ENCODE measurements at places on chromosomes 4 and X.

- DNase-seq, result no peak
Observed at GRCh38 chr4:138452826-138453225, 210.7 kb upstream of the SLC7A11 start.

- no peak for DNase-seq
Observed at GRCh38 chr4:123767806-123768205, 371.2 kb downstream of the SPRY1 start.

DNA sequence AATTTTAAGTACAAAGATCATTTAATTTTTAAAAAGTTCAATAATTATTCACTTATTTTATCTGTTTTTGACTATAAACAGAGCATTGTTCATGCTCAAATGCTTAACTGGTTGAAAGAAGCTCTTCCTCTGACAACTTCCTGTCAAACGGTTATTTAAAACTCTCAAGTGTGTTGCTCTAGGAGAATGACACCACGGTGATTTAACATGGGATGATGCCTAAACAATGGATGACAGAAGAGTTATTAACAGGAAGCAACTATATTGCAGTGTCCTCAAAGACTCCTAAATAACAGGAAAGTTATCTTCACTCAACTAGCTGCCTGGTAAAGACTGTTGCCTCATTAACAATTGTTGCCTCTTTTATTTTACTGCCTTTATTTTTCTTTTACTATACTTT, 509.6 kb downstream of the PACRGL start:
- no peak for DNase-seq

DNA sequence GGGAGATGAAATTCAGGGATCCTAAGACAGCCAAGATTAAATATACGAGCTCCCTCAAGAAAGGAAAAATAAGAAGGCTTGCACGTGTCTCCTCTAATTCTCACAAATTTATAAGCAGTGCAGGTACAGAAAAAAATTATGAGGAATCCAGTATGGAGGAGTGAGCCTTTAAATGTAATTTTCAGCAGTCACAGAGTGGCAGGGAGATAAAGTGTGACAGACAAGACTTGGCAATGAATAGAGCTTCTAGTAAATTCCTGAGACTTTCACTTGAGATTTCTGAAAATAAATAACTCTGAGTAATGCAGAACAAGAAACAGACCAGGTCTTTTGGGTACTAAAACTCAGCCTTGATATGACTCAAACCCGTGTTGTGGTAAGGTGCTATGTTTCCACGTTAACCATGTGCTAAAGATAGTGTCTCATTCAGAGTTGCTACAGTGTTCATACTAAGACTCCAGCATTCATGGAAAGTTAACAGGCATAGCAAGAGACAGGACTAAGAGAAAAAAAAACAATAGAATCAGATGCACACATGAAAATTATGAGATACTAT, 119.8 kb downstream of the SPOCK3 start:
- DNase-seq, result no peak

DNA sequence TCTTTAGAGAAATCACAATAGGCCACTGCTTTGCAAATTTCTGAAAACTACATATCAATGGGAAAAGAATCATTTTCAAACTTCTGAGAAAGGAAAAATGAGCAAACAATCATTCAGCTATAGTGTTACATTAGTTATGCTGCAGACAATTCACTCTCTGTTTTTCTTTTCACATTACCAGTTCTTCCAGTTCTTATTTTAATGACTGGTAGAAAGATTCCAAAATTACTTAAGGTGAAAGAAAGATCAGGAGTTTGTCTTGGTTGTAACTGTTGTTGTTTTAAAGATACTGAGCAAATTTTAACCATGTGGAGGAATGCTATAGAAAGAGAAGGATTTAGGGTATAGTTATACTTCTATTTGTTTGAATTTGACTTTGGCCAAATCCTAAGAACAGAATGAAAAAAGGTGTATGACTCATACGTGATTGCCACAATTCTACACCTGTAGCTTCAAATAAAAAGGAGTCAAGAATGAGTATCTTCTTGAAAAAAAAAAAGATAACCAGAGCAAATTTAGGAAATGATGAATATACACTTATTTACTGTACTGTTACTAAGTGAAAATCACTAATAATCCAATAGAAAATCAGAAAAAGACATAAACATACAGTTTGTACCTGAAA, 21.0 kb upstream of the RASGEF1B start:
- DNase-seq, result no peak

DNA sequence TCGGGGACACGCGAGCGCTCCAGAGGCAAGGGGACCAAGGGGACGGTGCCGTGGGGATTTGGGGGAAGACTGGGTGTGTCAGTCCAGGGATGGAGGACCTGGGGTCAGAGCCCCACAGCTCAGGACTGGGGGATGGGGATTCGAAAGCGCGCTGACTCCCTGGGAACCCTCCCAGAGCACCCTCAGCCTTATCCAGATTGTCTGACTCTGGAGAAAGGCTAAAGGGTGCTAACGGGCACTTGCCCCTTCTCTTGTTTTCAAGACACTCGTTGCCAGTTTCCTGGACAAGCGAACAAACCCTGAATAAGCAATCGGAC, 1.1 kb downstream of the DOCK11 start:
- no peak for DNase-seq

DNA sequence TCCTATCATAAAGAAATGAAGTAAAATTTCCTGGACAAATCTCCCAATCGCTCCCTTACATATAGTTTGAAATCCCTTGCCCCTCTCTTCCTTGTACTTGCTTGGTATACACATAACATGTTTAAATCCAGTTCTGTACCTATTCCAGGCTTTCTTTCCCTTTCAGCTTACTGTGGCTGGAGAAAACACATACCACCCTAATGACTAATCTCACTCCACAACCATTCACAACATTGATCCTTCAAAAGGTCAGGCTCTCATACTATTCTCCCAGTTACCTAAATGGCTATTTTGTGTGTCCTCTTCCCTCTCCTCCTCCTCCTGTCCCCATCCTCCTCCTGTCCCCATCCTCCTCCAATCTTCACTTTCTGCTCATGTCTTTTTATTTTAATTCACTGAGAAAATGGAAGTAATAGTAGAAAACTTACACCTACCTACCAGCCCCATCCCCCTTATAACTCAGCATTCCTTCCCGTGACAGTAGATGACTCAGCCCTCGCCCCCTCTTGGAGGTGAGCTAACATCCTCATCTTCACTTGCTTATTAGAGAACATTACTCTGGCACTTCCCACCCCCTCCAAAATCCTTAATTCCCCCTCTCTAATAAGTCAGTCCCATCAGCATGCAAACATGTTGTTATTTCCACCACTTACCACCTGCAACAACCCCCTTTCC, 77.5 kb downstream of the IL15 start:
- DNase-seq, result no peak

DNA sequence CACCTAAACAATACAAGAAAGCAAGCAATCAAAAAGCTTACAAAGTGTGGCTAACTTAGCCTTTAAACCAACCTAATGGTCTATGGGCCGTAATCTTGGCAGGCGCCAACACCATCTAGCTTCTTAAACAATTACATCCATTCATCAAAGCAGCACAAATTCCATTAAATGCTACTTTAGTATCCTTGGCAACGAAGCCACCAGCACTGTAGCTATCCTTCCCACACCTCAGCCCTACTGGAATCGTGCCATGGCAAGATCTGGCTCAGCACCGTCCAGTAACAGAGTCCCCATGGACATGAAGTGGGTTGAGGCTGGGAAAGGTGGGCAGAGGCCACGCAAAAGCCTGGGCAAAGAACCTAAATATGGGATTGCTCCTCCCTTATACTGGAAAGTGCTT, 91.6 kb upstream of the MAP3K15 start:
- no peak for DNase-seq

GRCh38 chr4:78721747-78722146, 54.4 kb upstream of the BMP2K start:
- DNase-seq, result no peak

GRCh38 chrX:18410038-18410437, 15.4 kb upstream of the CDKL5 start:
- peak; percentile 28 for DNase-seq

DNA sequence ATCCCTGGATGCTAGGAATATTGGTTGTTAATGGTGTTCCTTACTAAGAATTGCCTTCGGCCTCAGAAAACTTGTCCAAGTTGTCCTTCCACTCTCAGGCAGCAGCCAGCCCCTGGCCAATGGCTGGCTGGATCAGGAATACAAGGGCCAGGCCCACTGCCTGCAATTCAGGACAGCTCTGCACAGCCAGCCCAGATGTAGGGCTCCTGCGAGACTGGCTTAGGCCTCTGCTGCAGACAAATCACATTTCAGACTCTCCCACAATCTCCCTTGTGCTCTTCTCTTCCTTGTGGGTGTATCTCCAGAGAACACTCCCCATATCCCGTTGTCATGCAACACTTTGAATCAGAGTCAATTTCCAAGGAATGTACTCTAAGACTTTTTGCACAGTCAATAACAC, 747.6 kb upstream of the FTHL17 start:
- DNase-seq, result no peak

GRCh38 chr4:160009656-160010493, 907.0 kb downstream of the RAPGEF2 start:
- DNase-seq, result no peak

DNA sequence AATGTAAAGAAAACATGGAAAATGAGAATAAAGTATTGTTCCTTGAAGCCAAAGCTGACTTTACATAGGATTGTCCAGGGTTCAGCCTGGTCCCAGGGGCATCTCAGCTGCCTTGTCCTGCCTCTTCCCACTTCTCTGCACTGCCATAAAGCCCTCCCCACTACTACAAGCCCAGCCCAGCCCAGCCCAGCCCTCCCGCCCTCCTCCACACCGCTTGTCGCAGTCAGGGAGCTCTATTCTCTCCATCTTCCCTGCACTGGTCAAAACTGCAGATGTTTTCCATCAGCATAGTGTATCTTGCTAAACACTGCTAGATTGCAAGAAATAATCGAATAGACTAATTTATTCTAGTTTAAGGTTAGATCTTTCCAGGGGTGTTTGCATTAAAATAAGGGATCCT, 100.3 kb downstream of the TENM3 start:
- no peak for DNase-seq

DNA sequence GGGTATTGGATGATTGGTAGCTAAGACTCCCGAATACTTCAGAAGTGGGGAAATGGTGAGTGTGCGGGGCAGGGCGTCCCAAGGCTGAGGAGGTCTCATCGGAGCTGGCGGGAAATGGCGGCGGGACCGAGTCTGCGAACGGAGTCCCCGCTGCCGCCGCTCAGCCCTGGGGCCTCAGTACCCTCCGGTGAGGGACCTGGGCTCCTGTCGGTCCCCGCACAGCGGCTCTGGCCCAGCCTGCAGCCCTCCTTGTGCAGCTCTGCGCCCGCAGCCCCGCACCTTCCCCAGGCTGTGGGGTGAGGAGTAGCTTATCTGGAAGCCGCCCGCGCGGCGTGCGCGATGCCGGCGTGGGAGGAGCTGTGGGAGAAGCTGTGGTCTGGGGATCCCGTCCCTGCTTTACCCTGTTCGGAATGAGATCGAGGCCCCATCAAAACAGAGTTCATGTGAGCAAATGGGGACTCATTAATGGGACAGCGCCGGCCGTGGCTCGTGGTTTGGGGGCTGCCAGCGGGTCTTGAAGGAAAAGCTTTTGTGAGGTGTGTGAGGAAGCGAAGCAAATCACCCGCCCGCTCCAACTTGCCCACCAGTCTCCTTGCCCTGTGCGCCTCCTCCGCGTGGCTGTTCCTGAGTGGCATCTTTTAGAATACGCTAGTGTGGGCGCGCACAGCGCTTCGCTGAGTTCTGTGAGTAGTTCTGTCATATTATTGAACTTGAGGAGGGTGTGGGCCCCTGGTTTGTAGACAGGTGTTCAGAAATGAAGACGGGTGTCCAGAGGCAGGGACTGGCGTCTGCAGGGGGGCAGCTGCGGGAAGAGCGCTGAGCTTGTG, 531 bp downstream of the ZNF141 start:
- DNase-seq, result peak; percentile 52

- no peak for DNase-seq
Observed at GRCh38 chr4:67480810-67481209, 64.5 kb downstream of the CENPC start.

GRCh38 chrX:38718311-38718710, 82.9 kb upstream of the MID1IP1 start:
- DNase-seq, result no peak

Data from BE2C (cell line).